ENCODE measurements at places on chromosomes 12 and 14. TPM values are rescaled to one million over a fixed set of nuclear protein-coding genes. Genes with fewer than 3 reads are reported as not detected.

DNA sequence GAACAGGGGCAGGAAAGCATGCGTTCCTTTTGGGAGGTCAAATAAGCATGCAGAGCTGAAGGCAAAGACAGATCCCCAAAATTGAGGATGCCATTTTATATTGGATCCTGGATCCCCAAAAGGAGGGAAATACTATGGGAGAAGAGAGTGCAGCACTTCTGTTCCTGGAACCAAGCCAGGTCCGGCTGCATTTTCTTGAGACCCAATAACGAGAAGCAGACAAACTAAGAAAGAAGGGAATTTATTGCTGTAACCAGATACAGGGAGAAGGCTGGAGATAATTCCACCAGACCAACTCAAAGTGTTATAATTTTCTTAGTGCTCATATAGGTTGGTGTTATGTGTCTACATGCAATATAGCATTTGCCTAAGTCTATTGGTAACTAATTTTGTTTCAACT lies 60.8 kb downstream of the PDE6H start:
- peaks cover 16% of the 10 kb centered on the region for H3K36me3 ChIP-seq
- no peak overlapping the region for H3K27ac ChIP-seq
- no peak overlapping the region for H3K4me3 ChIP-seq
- DNase-seq = no peak

DNA sequence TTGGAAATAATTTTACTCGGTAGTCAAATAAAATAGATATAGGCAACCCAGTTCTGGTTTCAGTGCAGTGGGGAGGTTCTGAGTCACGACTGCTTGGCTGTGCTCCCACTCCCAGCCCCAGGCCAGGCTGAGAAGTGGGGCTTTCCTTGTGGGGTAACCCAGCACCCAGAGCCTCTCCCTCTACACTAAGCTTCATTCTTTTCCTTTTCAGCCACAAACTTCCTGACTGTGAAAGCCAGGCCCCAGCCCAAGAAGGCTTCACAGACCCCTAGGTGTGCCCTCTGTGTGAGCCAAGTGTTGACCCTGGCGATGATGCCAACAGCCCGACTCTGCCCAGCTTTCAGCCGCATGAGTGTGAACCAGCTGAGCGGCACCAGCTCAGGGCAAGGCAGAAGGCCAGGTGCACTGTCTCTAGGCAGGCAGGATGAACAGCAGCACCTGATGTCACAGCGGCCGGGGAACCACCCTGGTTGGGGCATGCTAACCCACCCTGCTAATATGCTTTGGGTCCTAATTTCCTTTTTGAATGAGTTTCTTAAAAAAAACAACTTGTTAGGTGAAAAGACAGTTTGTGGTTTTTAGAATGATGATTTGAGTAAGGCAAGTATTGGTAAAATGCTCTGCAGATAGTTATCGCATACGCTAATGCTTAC lies 42.2 kb upstream of the ATP23 start:
- no peaks in the 10 kb centered on the region for H3K36me3 ChIP-seq
- peak overlapping the region; percentile 27 for H3K27ac ChIP-seq
- H3K4me1 ChIP-seq = peaks cover 46% of the 10 kb centered on the region

SERPINA9 gene
- not detected for total RNA-seq

DNA sequence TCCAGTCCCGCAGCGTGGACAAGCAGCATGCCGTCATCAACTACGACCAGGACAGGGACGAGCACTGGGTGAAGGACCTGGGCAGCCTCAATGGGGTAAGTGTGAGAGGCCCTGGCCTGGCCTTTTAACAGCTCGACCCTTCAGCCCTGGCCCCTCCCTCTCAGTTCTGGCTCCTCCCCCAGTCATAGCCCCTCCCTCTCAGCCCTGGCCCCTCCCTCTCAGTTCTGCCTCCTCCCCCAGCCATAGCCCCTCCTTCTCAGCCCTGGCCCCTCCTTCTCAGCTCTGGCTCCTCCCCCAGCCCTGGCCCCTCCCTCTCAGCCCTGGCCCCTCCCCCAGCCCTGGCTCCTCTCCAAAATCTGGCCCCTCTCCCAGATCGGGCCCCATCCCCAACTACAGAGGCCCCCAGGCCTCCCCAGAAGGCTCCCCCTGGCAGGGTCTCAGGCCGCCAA lies 11.2 kb downstream of the CEP170B start:
- peaks cover 7% of the 10 kb centered on the region for H3K4me1 ChIP-seq
- H3K27me3 ChIP-seq = no peaks in the 10 kb centered on the region
- no peak for DNase-seq
- H3K27ac ChIP-seq = no peak overlapping the region

- no peak overlapping the region for H3K27ac ChIP-seq
- H3K27me3 ChIP-seq = no peaks in the 10 kb centered on the region
- peaks cover 21% of the 10 kb centered on the region for H3K36me3 ChIP-seq
- H3K4me1 ChIP-seq = no peaks in the 10 kb centered on the region
Measured at GRCh38 chr14:35740215-35740614, 68.9 kb downstream of the RALGAPA1 start.

KLHDC1 gene
- total RNA-seq = 3.5 TPM

DNA sequence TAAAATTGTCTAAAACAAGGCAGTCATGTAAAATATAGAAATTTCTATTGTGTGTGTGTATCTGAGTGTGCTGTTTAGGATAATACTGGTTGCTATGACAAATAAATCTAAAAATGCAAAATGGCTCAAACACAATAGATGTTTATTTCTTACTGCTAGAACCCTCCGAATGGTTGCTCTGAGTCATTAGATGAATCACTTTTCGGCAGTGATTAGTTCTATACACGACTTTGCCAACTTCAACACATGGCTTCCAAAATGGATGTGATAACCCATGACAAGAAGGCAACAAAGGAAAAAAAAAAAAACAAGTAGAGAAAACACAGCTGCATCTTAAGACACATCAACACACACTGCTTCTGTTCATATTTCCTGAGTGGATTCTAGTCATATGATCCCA lies 729.2 kb downstream of the AACS start:
- H3K4me1 ChIP-seq = no peaks in the 10 kb centered on the region
- H3K36me3 ChIP-seq = no peaks in the 10 kb centered on the region
- no peak overlapping the region for H3K27ac ChIP-seq
- no peak for DNase-seq
- H3K27me3 ChIP-seq = no peaks in the 10 kb centered on the region
- H3K4me3 ChIP-seq = no peak overlapping the region

PLEKHG3 gene
- 83.9 TPM for total RNA-seq

DNA sequence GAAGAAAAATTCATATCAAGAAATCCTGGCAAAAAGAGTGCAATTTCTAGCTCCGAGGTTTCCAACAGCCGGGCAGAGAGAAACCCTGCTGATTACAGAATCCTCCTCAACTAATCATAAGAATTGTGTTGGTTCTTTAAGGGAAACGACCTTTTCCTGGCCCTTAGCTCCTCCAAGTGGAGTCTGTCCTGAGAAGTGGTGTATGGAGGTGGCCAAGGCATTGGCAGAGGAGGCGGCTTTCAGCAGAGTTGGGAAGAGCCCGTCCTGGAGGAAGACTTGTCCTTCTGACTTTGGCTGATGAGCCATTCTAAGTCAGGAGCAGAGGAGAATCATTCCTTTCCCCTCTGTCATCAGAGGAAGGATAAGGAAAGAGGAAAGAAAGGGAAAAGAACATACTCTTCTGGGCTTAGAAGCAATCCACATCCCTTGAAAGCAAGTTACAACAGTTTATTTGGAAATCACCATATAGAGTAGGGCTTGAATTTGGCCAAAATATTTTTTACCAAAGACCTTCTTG lies 46.5 kb upstream of the PTCSC3 start:
- no peak overlapping the region for H3K4me3 ChIP-seq
- no peaks in the 10 kb centered on the region for H3K36me3 ChIP-seq
- H3K27ac ChIP-seq = no peak overlapping the region
- DNase-seq = no peak

- peaks cover 44% of the 10 kb centered on the region for H3K4me1 ChIP-seq
- H3K36me3 ChIP-seq = peaks cover 3% of the 10 kb centered on the region
- DNase-seq = no peak
- peak overlapping the region; percentile 74 for H3K27ac ChIP-seq
- peak overlapping the region; percentile 26 for H3K4me3 ChIP-seq
Measured at GRCh38 chr14:36091096-36091495, 85.4 kb downstream of the PTCSC3 start.

DNA sequence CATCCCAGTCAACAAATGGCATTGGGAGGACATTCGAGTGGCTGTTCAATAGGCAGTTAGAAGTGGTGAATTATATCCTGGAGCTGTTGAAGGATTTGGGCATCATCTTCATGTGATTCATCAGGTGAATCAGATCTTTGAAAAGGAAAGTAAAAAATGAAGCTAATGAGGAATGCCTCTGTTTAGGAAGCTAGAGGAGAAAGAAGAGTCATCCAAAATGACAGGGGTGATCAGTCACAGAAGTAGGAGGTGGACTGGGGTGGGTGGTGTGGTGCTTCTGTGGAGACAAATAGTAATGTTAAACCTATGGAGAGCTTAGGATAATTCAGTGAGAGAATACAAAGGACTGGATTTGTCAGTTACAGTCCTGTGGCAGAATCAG lies 32.7 kb downstream of the DIP2B start:
- H3K36me3 ChIP-seq = peaks cover 9% of the 10 kb centered on the region
- H3K4me3 ChIP-seq = no peak overlapping the region
- no peak for DNase-seq
- H3K27me3 ChIP-seq = no peaks in the 10 kb centered on the region

GRCh38 chr14:40119321-40119720 lies 687.1 kb upstream of the FBXO33 start:
- no peak for DNase-seq
- H3K36me3 ChIP-seq = no peaks in the 10 kb centered on the region
- no peaks in the 10 kb centered on the region for H3K4me1 ChIP-seq

TAS2R19 gene
- total RNA-seq = 3.1 TPM

- H3K36me3 ChIP-seq = peaks cover 10% of the 10 kb centered on the region
- H3K4me3 ChIP-seq = peak overlapping the region; percentile 44
- H3K4me1 ChIP-seq = peaks cover 58% of the 10 kb centered on the region
- H3K27me3 ChIP-seq = no peaks in the 10 kb centered on the region
- peak overlapping the region; percentile 82 for H3K27ac ChIP-seq
Measured at GRCh38 chr12:54261815-54262402, 18.0 kb downstream of the CBX5 start.

- peak; percentile 69 for DNase-seq
- H3K27ac ChIP-seq = peak overlapping the region; percentile 4
- H3K4me3 ChIP-seq = peak overlapping the region; percentile 88
- H3K4me1 ChIP-seq = peaks cover 36% of the 10 kb centered on the region
Measured at GRCh38 chr14:41605550-41606281, 960 bp upstream of the LRFN5 start.

TC2N gene
- 42.2 TPM for total RNA-seq

DNA sequence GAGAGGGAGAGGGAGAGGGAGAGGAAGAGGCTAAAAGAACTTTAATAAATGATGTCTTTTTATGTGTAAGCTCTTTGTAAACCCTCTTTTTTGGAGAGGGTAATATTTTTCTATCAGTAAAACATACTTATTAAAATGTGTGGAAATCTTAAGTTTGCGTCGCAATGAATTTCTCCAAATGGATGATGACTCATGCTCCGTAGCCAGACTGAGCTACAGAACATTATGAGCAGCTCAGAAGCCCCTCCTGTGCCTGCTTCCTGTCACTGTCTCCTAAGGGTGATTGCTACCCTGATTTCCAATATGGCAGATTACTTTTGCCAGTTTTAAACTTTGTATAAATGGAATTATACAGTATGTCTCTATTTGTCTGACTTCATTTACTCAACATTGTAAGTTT lies 13.0 kb upstream of the PYGL start:
- no peaks in the 10 kb centered on the region for H3K27me3 ChIP-seq
- DNase-seq = no peak
- peaks cover 19% of the 10 kb centered on the region for H3K4me1 ChIP-seq
- no peak overlapping the region for H3K27ac ChIP-seq

DNA sequence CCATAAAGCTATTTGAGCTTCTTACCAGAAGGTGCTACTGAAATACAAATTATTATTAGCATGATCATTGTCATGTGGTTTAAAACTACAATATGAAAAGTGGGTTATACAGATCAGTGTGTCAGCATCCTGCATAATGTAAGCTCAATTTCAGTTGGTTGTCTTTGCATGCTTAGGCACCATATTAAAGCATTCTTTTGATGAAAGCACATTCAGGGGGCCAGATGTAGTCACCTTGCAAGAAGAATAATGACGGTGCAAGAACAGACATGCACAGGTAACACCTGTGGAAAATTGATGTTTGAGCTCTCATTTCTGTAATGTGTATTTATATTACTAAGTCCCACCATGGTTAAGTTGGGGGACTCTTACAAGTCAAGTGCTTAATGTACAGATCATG lies 123.9 kb downstream of the PAX9 start:
- no peak overlapping the region for H3K4me3 ChIP-seq
- peaks cover 4% of the 10 kb centered on the region for H3K27me3 ChIP-seq
- no peak overlapping the region for H3K27ac ChIP-seq
- peaks cover 25% of the 10 kb centered on the region for H3K4me1 ChIP-seq
- no peaks in the 10 kb centered on the region for H3K36me3 ChIP-seq

DNA sequence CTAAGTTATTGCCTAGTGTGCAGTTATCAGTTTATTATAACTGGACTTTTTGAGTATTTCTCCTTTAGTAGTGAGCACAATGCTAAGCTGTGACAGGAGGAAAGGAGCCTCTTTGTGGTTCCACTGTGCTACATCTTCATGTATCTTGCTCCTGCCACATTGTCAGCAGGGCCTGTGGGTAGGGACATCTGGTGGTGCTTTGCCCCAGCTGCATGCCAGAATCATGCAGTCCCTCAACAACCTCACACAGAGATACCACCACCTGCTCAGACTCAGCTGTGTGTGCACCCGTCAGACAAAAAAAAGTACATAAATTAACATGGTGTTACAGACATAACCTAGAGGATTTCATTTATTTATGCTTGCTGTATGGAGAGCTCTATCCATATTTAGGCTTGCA lies 51.1 kb downstream of the MIS18BP1 start:
- no peak overlapping the region for H3K4me3 ChIP-seq
- H3K36me3 ChIP-seq = peaks cover 3% of the 10 kb centered on the region
- no peaks in the 10 kb centered on the region for H3K4me1 ChIP-seq
- DNase-seq = no peak
- H3K27me3 ChIP-seq = no peaks in the 10 kb centered on the region
- no peak overlapping the region for H3K27ac ChIP-seq

DNA sequence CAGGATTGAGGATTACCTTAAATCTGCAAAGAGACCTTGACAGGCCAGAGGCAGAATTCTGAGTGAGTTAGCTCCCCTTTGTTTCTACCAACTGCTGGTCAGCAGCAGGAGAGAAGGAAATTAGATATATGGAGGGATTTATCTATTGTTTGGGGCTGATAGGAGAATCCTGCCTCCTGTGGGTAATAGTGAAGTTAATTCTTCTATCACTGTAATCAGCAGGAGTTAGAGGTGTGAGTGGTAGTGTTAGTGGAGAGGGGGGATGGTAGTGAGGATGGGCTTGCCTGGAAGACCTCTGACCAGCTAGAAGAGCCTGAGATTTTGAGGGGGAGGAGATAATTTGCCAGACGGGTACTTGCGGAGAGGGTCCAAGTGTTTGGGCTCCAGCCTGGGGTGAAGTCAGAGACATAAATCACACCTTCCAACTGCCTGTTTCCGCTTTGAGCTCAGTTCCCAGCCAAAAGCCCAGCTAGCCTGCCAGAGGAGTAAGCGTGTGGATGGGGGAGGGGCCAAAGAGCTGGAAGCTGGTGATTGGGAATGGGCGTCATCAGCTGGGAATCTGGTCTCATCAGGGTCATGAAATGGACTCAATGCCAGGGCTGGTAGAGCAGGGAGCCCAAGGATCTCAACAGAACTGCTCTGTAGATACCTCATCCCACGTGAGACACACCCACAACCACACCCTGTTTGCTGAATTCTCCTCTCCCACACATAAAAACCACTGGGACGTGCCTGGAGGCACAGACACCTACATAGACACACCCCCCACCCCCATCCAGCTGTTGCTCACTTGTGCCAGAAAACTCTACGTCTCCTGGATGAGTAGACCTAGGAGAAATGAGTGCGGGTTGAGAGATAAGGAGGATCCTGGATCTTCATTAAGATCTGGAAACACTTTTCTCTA lies 13.1 kb upstream of the ITGA5 start:
- H3K27me3 ChIP-seq = peaks cover 26% of the 10 kb centered on the region
- peak overlapping the region; percentile 5 for H3K27ac ChIP-seq
- no peaks in the 10 kb centered on the region for H3K36me3 ChIP-seq
- peak overlapping the region; percentile 6 for H3K4me3 ChIP-seq
- peaks cover 15% of the 10 kb centered on the region for H3K4me1 ChIP-seq

CD163L1 gene
- total RNA-seq = 0.83 TPM

RPS6KL1 gene
- total RNA-seq = 5.3 TPM
